HS-5 (cell line): ENCODE measurements at places on chromosomes 2 and 18.

DNA sequence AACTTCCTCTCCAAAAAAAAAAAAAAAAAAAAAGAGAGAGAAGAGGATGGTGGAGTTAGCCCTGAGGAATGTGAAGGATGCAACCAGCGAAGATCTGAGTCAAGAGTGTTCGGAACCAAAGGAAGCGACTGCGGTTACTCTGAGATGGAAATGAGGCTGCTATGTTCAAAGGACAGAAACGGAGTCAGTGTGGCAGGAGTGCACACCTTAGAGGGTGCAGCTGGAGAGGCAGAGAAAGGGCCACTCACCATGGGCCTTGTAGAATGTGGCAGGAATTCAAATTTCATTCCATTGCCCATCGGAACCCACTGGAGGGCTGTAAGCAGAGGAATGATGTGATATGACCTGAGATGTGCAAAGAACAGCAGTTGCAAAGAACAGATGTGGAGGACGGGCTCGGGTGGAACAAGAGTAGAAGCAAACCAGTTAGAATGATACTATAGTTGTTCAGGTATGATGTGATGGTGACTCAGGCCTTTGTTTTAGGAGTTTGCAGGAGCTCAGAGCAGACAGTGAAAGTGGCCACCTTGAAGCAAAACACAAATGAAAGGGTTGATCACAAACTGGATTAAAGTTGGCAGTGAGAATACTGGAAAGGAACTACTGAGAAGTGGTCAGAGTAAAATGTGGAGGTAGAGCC is 22.6 kb downstream of the ITGA6 start:
- DNase-seq, result no peak

GRCh38 chr18:79799619-79800370 is 2.1 kb downstream of the KCNG2 start:
- no peak for DNase-seq

- no peak for DNase-seq
These were observed 33.7 kb upstream of the CDC42EP3 start for GRCh38 chr2:37705191-37705590.

- no peak for DNase-seq
These were observed 157.9 kb downstream of the ANKRD44 start for GRCh38 chr2:197152451-197153228.

GRCh38 chr2:104938231-104938941 is 84.5 kb downstream of the POU3F3 start:
- DNase-seq, result no peak

GRCh38 chr18:52747869-52748268 is 407.9 kb downstream of the DCC start:
- no peak for DNase-seq

- no peak for DNase-seq
These were observed 2.3 kb upstream of the ZNF396 start for GRCh38 chr18:35379421-35379820.

DNA sequence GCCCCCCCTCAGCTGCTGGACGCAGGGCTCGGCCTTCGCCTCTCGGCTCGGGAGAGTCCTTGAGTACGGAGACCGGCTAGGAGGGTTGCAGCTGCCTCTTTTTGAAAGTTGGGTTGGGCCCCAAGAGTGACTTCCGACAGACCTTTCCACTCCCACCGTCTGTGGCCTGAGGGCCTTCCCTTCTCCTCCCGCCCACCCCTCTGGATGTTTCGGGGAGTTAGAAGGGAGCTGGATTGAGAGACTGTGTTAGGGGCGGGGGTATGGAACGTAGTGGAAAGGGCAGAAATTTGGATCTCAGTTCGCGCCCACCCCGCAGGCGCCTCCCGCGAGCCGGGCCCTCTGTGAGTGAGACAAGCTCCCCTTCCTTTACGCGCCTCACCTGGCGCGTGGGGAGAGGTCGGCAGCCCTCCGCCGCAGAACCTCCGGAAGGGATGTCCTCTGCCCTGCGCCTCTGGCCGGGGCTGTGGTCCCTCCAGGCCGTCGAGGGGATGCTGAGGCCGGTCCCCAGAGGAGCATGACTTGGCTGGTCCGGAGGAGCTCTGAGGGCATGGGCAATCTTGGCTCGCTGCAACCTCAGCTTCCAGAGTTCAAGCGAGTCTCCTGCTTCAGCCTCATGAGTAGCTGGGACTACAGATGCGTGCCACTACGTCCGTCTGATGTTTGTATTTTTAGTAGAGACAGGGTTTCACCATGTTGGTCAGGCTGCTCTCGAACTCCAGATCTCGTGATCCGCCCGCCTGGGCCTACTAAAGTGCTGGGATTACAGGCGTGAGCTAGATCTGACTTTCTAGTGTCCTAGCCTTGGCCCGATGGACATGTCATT is 15.9 kb downstream of the C2orf74 start:
- no peak for DNase-seq

DNA sequence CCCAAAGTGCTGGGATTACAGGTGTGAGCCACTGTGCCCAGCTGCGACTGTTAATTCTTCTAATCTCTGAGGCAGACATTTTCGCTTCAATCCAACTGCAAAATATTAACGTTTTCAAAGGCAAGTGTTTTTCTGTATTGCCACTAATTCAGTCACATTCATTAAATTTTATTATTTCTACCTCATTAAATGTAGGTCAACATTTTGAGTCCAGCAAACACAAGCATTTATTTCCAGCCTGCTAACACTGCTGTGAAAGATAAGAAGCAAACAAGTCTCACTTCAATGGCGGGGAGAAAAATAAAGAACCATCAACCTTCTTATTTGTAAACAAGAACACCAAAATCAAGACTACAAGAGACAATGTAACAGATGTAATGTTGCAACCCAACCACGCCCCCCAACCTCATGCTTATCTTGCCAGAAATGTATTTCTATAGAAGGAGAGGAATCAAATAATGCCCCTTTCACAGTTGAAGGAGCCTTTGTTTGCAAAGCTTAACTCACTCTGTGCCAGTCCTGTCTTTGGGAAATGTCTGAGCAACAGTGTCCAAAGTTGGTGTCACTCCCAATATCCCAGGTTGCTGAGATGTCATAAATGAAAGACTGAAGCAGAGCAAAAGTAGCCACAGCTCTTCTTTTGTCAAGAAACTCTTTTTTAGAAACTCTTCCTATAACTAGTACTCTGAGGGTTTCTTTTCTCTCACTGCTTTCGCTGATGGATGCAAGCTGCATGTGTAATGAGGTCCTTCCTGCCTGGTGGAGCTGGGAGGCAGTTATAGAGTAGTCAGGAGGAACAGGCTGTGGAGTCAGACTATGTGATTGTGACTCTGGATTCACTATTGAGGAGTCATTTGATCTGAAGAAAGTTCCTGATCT is 8.6 kb downstream of the DOCK10 start:
- DNase-seq, result no peak

- DNase-seq, result no peak
These were observed 204.5 kb upstream of the SPRED2 start for GRCh38 chr2:65636813-65637483.

DNA sequence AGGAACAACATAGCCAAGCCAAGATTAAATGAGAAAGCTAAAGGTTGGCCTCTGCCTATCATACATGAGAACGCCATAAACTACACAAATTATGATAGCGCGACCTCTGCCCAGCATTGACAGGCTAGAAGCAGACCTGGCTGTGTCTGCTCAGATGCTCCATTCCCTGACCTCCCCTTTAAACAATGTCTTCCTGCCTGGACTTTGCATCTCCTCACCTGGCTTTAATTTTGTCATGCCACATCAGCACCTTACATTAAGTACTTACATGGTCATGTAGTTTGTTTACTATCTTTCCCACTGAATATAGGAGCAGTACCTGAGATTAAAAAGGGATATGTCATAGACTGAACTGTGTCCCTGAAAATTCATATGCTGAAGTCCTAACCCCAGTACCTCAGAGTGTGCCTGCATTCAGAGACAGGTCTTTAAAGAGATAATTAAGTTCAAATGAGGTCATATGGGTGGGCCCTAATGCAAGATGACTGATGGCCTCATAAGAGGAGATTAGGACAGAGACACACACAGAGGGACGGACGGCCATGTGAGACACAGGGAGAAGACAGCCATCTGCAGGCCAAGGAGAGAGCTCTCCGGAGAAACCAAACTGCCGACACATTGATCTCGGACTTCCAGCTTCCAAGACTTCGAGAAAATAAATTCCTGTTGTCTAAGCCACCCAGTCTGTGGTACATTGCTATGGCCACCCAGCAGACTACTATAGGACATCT is 103.7 kb downstream of the BIN1 start:
- DNase-seq, result no peak

DNA sequence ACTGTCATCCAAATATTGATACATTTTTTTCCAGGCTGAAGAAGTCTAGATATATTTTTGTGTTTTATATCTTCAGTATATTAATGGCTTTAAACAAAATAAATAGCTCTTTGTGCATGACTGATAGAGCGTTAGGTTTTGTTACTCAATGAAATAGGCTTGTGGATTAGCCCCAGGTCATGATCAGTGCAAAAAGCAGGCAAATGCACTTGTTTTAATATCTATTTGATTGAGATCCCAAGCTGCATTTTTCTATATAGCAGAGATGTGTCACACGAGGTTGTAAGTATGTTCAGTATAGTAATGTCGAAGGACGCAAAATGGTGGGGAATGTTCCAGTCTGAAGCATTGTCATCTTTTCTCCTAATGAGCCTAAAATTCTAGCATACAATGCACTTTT is 198.5 kb downstream of the ZNF407 start:
- DNase-seq, result no peak

DNA sequence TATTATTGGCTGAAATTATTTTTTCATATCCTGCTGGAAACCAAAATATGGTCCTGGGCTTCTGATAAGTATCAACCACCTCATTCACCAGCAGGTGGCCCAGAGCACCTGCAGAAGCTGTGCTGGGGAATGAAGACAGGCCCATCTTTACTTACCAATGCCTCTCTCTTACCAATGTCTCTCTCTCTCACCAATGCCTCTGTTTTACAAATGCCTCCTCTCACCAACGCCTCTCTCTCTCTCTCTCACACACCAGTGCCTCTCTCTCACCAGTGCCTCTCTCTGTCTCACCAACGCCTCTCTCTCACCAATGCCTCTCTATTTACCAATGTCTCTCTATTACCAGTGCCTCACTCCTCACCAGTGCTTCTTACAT is 2.3 kb upstream of the MAL start:
- DNase-seq, result no peak
